ENCODE measurements at places on chromosomes 6 and 20. TPM values are rescaled to one million over a fixed set of nuclear protein-coding genes. Genes with fewer than 3 reads are reported as not detected.

DNA sequence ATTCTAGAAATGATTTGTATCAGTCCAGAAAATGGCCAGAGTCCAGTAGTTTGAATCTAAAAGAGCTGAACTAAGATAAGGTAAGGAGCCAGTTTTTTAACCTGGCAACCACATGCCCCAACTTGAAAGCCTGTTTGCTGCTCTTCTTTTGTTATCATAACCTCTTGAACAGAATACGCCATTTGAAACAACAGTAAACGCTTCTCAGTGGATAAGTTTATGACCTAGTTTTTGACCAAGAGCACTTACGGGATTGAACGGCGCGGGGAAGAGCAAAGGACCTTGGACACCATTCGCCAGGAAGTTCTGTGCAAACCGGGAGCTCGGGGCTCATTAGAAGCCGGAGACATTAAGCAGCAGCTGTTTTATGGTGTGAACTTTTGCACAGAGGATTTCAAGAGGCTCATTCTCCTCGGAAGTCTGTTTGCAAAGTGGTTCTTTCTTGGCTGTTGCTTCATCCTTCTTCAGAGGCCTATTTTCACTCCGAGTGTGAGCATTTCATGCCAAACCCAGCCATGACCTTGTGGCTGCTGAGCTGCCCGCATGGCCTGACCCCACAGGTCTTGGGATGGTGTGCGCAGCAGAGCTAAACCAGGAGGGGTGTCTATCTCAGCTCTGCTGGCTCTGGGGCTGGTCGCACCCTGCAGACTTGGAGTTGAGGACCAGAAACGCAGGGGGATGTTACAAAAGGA is 215.1 kb downstream of the SOX4 start:
- DNase-seq: no peak

The TREM2 gene
- not detected for total RNA-seq

The MROH8 gene
- total RNA-seq: 5.9 TPM

The PLAGL2 gene
- total RNA-seq: 17.3 TPM

The CST5 gene
- not detected for total RNA-seq

Measured in activated B cell treated with CpG ODN at 0.5 μM for 24 hours (primary cell).